ENCODE measurements at places on chromosomes 11 and 22. TPM values are rescaled to one million over a fixed set of nuclear protein-coding genes. Genes with fewer than 3 reads are reported as not detected.

The BDNF gene
- polyA plus RNA-seq, result 1.1 TPM

The PRG2 gene
- not detected for polyA plus RNA-seq

The P2RX3 gene
- not detected for polyA plus RNA-seq

The GSTT2B gene
- 23.2 TPM for polyA plus RNA-seq

The GAL3ST1 gene
- polyA plus RNA-seq, result 3.2 TPM

The TENM4 gene
- 0.25 TPM for polyA plus RNA-seq

The KRTAP5-10 gene
- polyA plus RNA-seq, result 0.15 TPM

The DSCAML1 gene
- 0.13 TPM for polyA plus RNA-seq

The POLR2F gene
- 150 TPM for polyA plus RNA-seq

The VPREB1 gene
- polyA plus RNA-seq, result not detected

The DNAJB13 gene
- polyA plus RNA-seq, result not detected

The HTATIP2 gene
- 64.2 TPM for polyA plus RNA-seq

The MUC5AC gene
- not detected for polyA plus RNA-seq

The GLB1L2 gene
- polyA plus RNA-seq, result 2.2 TPM

The ALG9 gene
- 6.4 TPM for polyA plus RNA-seq

The CKAP5 gene
- 18.4 TPM for polyA plus RNA-seq

All from aorta (tissue), 5 donors.